SW480 (cell line): ENCODE measurements at places on chromosomes 12 and 14.

GRCh38 chr12:583251-583869 is 79.9 kb downstream of the NINJ2 start:
- DNase-seq, result no peak

GRCh38 chr14:93009471-93010129 is 86.7 kb downstream of the CHGA start:
- peak; percentile 46 for DNase-seq

GRCh38 chr14:67887478-67887877 is 67.9 kb downstream of the RAD51B start:
- DNase-seq, result no peak

DNA sequence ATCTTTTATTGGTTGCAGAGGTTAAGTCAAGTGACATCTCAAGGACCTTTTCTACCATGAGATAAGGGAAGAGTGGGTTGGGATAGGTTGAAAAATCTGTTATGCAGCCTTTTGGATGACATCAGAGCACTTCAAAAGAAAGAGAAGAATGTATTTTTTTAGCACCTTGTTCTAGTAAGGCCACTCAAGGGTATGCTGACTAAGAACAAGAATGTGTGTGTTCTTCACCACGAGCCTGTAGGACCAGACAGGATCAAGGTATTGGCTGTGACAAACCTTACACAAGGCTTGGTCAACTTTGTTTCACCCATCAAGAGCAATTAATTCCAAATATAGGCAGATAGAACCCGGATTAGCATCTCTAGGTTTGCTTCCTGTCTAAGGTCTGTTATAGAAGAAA is 142.5 kb downstream of the SAMD4A start:
- DNase-seq, result peak; percentile 5

- no peak for DNase-seq
Measured at GRCh38 chr14:64761441-64762043, 57.3 kb downstream of the PLEKHG3 start.

GRCh38 chr12:53004582-53004981 is 1.7 kb upstream of the EIF4B start:
- DNase-seq, result no peak

GRCh38 chr14:61696753-61697318 is 1.5 kb downstream of the HIF1A start:
- DNase-seq, result no peak

GRCh38 chr14:57884175-57884574 is 18.3 kb upstream of the SLC35F4 start:
- no peak for DNase-seq

- no peak for DNase-seq
Measured at GRCh38 chr14:91332171-91332985, 85.2 kb downstream of the CCDC88C start.

DNA sequence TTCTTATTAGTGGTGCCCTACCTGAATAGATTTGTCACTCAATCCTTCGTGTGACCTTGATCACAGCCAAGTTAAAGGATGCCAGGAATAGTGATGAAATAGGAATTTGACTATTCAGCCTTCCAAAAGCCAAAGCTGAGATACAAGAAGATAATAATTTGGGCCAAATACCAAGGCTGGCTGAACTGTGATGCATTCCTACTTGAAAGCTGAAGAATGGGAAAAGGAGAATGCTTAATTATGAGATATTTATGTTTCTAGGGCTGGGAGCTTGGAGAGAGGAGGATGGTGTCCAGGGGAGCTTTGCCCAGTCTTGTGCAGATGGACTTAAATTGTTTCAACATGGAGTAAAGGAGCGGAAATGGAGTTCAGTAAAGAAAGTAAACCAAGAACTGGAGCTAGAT is 5.2 kb downstream of the RNASE7 start:
- DNase-seq, result no peak

DNA sequence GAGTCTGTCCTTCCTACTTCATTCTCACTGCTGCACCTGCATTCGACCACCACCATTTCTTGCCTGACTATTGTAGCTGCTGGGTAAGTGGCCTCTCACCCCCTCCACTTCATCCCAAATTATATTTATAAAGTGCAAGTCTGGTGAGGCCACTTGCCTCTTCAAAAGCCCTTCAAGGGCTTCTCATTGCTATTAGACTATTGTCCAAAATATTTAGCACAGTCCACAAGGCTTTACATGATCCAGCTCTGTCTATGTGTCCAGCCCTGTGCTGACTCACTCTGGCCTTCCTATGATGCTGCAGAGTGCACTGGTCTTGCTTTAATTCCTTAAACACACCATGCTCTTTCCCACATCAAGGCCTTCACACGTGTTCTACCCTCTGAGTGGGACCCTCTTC is 46.0 kb downstream of the PAH start:
- DNase-seq, result no peak

DNA sequence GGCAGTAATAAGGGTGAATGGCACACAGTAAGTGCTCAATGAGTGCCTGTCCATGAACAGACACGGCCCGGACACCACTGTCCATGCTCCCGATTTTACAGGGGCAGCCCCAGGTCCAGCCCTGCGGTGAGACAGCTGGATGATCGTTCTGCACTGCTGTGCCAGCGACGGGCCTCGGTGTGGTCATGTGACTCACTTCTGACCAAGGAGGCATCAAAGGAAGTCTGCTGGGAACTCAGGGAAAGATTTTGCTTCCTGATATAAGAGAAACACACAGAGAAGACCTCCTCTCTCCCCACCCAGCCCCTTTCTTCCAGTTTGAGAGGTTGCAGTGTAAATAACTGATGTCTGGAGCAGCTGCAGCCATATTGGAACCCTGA is 126.6 kb downstream of the SCARB1 start:
- DNase-seq, result peak; percentile 60

GRCh38 chr14:97056086-97056485 is 258.9 kb downstream of the VRK1 start:
- DNase-seq, result no peak

DNA sequence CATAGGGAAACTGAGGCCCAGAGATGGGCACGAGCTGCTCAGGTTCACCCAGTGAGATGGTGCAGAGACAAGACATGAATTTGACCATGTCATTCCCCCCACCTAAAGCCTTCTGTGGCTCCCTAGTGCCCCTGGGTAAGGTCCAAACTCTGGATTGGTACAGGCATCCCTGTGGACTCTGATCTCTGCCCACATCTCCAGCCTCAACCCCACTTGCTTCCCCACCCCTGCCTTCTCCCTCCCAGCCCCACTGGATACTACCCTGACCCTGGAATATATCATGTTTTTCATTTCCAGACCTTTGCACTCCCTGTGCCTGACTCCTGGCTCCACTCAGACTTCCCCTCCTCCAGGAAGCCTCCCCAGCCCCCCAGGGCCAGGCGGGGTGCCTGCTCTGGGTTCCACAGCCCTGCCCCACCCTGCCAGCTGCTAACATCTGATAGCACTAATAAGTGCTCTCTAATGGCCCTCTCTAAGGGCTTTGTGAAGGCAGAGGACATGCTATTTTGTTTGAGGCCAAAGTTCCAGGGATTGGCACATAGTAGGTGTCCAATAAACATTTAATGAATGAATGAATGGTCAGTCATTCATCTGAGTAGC is 1.1 kb upstream of the SDSL start:
- DNase-seq, result no peak
